KBM-7 (cell line): ENCODE measurements at places on chromosomes 6 and 20.

GRCh38 chr6:15254070-15254975 is 8.5 kb downstream of the JARID2 start:
- DNase-seq = peak; percentile 57

- no peak for DNase-seq
These were observed 516.5 kb downstream of the CD83 start for GRCh38 chr6:14634072-14634471.

DNA sequence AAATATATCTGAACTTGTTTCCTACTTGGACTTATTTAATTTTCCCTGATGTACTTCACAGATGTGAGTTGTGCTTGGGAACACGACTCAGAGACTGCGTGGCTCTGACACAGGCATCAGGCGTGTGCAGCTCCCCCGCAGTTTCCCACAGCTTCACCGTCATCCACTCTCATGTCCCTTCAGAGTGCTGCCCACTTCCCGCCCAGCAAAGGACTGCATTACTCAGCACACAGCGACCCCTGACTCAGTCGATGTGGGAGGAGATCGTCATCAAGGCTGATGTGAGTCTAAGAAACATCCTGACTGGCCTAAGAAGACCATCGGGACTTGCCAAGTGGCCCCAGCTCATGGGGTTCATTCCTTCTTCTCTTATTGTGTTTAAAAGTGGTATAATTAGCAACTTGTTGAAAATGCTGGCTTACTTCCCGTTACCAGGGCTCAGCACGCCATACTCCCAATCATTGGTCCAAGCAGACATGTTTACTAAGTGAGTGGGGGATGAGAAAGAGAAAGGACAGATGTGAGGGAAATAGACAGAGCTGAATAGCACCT is 539.4 kb upstream of the JARID2 start:
- no peak for DNase-seq

DNA sequence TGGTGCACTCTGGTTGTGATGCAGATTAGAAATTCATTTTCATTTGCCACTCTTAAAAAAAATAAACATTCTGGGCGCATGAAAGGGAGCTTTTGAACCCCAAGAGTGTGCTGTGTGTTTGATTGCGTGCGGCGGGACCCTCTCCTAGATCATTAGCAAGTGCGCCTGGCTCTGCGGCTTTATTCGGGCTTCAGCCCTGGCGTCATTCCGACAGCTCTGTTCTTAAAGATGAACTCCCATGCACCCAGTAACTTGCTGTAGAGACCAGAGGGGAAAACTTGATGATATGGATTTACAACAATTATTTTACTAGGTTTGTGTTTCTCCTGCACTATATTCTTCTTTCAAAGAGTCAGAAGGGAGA is 48.9 kb upstream of the ARMC2 start:
- no peak for DNase-seq

GRCh38 chr6:68328156-68328555 is 306.9 kb upstream of the ADGRB3 start:
- DNase-seq = no peak

DNA sequence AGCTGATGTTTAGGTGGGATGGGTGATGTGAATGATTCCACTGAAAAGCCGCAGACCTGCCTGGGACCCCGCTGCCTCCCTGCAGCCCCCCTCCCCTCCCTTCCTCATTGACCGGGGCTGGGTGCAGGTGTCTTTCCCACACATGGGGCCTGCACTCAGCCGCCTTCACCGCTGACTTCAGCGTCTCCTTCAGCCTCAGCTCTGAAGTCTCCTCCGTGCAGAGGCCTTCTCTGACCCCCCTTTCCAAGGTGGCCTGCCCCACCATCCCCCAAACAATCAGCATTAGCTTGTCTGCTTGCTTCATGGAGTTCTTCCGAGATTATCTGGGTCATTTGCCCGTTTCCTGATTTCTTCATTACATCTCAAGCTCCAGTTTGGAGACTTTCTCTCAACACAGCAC is 140.7 kb downstream of the SMOC2 start:
- no peak for DNase-seq

DNA sequence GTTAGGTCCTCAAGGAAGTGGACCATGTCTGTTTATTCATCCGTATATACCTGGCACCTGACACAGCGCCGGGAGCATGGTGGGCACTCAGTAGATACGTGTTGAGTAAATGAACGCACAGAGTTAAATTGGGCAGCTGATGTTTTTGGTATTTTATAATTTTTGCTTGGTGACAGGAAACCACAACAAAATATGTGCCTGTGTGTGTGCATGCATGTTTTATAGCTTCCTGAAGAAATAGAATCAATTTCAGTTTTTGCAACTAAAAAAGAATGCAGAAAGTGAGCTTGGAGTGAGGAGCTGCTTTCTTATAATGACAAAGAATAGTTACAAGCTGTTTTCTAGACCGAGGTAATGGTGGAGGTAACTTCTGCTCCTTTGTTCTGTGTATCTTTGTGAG is 91.4 kb downstream of the PLCB4 start:
- no peak for DNase-seq

GRCh38 chr6:94636780-94637385 is 940.5 kb upstream of the MANEA start:
- DNase-seq = peak; percentile 5

GRCh38 chr6:122214605-122215318 is 184.7 kb upstream of the HSF2 start:
- DNase-seq = no peak

DNA sequence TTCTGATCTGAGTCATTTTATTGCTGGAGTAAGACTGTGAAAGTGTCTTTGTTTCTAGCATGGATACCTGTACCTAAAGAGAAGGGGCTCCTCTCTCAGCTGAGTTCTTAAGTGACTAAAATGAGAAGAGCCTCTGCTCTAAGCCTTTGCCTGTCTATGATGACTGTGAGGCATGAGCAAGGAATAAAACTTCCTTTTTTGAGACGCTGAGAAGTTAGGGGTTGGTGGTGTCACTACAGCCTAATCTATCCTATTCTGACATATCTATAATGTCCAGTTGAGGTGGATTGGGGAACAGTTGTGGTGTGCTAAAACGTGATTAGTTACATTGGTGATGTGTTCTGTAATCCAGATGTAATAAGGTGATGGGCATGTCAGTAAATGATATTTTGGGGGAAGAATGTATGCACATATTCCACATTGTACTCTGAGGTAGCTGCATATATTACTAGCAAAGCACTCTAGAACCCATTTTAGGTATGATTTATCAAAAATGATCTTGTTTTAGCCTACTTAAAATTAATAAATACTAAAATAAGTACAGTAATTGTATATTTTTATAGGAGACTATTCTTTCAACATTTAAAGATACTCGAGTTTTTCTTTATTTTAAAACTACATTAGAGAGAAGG is 18.1 kb downstream of the ADGRB3 start:
- DNase-seq = no peak

GRCh38 chr20:37881601-37882343 is 21.2 kb upstream of the VSTM2L start:
- DNase-seq = no peak

DNA sequence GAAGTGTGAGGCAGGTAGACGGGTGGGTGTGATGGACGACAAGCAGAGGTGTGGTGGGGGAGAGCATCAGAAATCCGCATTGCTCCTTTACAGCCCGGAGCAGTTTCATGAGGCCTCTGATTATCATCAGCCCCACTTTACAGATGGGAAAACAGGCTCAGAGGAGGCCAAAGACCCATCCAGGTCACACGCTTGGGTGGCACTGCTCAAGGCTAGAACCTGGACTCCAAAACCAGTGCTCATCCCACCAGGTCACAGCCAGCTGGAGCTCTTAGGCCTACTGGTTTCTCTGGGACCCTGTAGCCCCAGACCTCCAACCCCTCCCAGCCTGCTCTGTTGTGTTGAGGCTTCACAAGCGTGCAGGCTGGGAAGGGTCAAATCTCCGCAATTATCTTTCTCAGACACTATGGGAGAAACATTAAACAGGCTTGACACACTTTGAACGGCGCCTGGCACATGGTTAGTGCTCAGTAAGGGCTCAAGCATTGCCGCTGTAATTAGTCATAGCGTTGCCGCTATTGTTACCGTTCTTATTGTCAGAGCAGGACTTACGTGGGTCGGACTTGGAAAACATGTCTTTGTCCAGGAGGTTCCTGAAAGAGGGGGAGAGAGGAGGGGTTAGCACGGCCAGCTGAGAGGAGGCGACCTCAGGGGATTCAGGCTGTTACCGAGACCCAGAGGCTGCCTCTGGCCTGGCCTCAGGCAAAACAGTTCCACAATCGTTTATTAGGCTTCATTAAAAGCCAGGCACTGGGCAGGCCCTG is 16.6 kb downstream of the CPNE5 start:
- no peak for DNase-seq

DNA sequence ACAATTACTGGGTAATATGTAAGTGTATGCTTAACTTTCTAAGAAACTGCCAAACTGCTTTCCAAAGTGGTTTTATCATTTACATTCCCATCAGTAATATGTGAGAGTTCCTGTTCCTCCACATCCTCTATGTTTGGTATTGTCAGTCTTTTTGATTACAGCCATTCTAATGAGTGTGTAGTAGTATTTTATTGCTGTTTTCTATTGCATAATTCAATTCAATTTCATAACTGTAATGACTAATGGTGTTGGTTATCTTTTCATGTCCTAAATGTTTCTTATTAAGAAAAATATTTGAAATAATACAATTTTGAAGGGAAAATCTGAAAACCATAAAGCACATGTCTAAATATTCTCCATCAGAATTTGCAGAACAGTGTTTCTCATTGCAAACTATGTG is 119.3 kb downstream of the MAP3K7 start:
- DNase-seq = no peak

- no peak for DNase-seq
These were observed 23.0 kb upstream of the AKAP12 start for GRCh38 chr6:151216804-151217203.

DNA sequence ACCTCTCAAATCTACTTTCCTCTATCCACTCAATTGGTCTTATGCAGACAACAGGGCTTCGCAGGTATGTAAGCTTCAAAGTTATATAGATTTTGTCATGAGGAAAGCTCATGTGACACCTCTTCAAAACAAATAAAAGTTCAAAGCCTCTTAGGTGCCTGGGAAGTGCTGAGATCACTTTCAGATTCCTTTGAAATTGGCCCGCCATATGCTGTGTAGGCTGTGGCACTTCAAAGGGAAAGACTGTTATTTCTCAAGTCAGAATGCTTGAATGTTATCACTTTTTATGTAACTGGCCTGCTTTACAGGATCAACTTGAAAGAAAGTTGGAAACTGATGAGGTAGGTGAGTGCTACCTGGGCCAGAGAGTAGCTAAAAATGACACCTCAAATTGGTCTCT is 67.1 kb upstream of the GFRAL start:
- no peak for DNase-seq

DNA sequence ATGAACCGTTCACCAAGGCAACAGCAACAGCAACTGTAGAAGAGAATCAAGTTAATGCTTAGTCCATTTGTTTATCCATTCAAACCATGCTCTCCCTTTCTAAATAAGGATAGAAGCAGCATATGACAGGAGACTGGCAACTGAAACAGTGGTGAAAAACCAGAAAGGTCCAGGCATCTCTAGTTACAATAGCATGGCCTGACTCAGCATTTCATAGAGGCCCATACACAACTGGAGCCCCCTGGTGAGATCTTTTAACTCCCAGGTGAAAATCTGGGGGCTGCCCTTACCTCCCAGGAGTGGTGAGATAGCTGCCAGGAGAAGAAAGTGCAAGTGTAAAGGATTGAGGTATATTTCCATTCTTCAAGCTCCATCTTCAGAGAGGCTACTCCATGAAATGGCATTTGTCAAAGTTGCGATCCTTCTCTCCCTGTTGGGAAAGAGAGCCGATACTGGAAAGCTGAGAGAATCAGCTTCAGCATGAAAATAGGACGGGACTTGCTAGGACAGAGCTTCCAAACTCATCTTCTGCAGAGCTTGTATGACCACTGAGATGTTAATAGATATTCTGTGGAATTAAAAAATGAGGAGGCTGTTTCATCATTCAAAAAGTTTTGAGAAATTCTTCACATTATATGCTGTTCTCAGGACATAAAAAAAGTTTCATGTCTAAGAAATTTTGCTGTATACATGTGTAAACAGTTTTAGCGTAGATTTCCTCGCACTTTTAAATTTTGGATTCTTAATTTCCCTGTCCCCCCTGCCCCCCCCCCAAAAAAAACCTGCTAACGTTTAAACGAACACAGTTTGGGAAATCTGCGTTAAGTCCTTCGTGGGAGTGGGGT is 10.9 kb upstream of the SLC2A12 start:
- no peak for DNase-seq

DNA sequence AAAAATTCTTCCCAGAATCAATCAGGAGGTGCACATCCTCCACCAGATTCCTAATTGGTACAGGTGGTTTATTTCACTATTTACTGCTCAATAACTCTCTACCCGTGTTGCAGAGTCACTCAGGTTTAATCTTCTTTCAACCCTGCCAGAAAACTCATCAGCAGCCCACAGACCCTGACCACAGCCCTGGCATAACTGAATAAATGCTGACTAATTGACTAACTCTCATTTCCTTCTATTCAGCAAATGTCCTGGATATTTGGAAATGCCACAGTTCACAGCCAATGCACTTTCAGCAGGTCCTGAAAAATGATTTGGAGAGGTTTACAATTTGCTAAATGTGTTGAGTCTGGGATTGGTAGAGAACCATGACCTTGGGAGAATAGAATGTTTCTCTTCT is 62.3 kb downstream of the TRMT6 start:
- DNase-seq = no peak

- no peak for DNase-seq
These were observed 846.8 kb downstream of the KIF16B start for GRCh38 chr20:15726416-15726815.

DNA sequence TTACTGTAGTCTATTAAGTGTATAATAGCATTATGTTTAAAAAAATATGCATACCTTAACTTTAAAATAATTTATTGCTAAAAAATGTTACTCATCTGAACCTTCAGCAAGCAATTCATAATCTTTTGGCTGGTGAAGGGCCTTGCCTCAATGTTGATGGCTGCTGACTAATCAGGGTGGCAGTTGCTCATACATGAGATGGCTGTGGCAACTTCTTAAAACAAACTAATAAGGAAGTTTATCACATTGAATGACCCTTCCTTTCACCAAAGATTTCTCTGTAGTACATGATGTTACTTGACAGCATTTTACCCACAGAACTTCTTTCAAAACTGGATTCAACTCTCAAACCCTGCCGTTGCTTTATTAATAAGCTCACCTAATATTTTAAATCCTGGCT is 84.0 kb downstream of the TASP1 start:
- no peak for DNase-seq

- DNase-seq = no peak
These were observed 89.4 kb downstream of the PDE10A start for GRCh38 chr6:165573671-165574070.

GRCh38 chr6:113596387-113597230 is 260.5 kb upstream of the MARCKS start:
- DNase-seq = no peak
